Suppressor macrophage (primary cell): ENCODE measurements at places on chromosomes 4 and X.

DNA sequence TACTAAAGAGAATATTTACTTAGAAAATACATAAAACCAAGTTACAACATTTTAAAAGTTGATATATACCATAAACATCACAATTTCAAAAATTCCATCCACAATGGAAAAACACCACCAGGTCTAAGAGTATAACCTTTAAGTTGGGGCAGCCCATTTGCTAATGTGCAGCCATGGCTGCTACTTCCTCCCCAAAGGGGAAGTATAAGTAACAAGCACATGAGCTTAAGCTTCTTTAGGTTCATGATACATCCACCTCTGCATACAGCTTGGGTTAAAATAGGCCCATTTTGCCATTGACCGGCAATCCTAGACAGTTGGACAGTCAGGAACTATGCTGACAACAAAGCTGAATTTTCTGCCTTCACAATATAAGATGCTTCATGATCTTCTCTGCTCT, 16.6 kb upstream of the GASK1B start:
- DNase-seq, result peak; percentile 66

GRCh38 chrX:46456125-46456922, 88.9 kb downstream of the ZNF674 start:
- DNase-seq, result no peak

DNA sequence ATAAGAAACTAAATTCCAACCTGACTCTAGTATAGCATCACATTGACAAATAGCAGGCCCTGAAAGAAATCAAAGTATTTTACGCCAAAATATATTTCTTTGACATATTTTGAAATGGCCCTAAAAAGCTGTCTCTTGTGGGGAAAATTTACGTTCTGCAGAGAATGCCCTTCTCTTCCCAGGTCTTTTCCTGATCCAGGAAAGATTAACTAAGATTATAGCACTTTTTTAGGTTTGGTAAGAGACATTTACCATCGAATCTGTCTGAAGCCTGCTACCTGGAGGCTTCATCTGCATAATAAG, 121.1 kb downstream of the ATXN3L start:
- DNase-seq, result no peak

- no peak for DNase-seq
These were observed 158.0 kb downstream of the ARHGAP24 start for GRCh38 chr4:85632981-85633380.

- peak; percentile 43 for DNase-seq
These were observed 17.3 kb upstream of the SEL1L3 start for GRCh38 chr4:25879991-25880651.

DNA sequence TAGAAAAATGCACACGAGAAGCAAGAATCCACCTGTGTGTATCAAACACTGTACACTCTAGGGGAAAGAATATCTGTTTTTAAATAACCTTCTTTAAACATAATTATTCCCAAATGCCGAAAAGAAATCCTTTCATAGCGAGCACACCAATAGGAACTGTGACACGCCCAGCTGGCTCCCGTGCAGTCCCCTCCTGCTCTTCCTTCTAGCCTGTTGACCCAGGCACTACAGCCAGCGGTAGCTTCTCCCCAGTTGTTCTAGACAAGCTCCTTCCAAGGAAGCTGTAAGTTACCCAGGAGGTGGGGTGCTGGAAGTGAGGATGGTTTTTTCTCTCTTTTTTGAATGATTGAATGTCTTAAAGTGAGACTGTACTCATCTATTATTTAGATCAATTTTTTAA, 19.5 kb upstream of the NOCT start:
- DNase-seq, result no peak

DNA sequence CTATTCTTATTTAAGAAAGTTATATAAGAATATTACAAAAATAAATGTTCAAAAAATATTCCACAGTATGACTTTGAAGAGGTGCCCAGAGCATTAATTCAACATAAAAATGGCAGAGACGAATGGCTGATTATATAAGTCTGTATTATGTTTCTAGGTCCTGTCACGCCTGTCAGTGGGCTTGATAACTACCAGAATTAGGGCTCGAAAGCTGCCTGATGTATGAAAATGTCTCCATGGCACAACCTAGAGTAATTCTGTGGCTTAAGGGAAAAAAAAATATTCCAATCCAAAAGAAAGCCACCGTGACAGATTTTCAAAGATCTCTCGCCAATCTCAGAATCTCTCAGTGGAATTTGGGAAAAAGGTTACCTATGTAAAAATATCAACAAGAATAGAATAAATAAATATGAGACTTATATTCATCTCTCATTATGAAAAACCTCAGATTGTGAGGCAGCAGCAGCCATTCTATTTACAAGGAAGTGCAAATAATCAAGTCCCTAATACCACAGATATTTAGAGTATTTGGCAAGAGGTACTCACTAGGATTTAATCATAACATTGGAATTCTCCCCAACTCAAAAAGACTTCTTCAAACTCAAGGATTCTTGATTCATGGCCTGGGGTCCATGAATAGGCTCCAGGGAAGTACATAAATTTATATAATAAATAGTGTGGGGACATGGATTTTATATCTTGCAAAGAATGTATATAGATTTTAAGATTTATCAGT, 489.1 kb upstream of the INTU start:
- DNase-seq, result no peak

- peak; percentile 53 for DNase-seq
These were observed 3.6 kb upstream of the FHL1 start for GRCh38 chrX:136143711-136144110.

DNA sequence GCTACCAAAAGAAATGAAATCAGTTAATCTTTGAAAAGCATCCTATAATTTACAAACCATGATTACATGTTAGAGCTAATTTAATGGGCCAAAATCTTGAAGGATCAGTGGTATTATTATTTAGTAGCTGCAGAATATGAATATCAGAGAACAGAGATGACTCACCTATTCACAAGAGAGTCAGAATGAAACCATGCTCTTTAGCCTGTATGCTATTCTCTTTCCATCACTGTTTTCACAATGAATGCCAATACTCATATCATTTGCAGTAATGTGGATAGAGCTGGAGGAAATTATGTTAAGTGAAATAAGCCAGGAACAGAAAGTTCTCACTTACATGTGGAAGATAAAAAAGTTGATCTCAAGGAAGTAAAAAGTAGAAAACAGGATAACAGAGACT, 414.1 kb downstream of the CENPC start:
- DNase-seq, result no peak

DNA sequence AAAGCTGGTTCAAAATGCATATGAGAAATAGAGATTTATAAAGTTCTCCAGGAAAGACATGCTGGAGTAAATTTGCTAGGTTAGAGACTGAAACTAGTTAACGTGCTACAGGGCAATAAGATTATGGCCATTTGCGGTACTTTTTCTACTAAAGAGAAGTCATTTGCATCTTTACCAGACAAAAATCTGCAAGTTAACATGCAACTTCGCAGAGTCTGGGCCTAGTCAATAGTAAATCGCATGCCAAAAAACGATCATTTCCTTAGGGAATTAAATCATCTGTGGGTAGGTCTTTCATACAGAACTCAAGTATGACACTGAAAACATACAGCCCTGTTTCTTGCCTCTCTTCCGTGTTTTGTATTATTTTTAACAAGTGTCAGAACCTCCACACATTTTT, 32.8 kb upstream of the REST start:
- DNase-seq, result no peak

DNA sequence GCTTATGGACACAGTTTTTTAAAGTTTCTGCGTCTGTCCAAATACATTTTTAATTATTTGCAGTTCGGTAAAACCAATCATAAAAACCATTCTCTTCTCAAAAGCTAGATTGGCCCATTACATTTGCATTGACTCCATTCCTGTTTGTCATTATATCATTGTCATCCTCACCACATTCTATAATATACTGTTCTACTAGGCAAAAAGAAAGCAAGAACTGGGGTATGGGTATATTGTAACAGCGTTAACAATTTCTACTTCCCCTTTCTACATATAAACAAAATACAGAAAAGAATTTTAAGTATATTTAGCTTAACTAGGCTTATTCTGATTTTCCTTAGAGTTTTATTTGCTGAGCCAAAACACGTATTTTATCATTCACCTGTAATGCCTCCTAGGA, 91.8 kb downstream of the RAP1GDS1 start:
- no peak for DNase-seq

DNA sequence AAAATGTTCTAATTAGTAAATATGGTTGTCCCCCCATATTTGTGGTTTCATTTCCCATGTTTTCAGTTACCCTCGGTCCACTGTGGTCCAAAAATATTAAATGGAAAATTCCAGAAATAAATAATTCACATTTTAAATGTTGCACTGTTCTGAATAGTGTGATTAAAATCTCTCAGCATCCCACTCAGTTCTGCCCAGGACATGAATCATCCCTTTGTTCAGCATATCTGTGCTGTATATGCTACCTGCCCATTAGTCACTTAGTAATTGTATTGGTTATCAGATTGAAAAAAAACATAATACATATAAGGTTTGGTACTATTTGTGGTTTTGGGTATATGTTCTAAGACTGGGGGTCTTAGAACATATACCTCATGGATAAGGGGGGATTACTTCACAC, 55.1 kb upstream of the NXF3 start:
- no peak for DNase-seq

- no peak for DNase-seq
These were observed 21.9 kb downstream of the NSG1 start for GRCh38 chr4:4408576-4409335.

DNA sequence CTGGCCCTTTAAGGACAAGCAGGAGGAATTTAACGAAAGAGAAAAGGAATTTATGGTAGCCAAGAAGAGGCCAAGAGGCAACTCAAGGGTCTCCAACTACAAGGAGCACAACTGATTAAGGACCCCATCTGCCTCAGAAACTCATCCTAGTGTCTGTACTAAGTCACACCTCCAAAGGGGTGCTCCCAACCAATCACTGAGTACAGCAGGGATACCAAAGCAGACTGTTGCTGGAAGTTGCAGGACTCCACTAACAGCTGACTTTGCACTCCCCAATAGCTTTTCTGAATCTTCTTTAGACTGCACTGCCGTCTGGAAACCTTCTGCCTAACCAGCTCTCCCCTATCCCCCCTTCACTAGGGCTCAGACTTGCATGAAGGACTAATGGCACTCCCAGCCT, 50.6 kb downstream of the ATP11C start:
- no peak for DNase-seq

GRCh38 chr4:184263910-184264732, 46.4 kb upstream of the ENPP6 start:
- peak; percentile 97 for DNase-seq

- DNase-seq, result no peak
These were observed 40.8 kb upstream of the FAM47B start for GRCh38 chrX:34901761-34902160.

DNA sequence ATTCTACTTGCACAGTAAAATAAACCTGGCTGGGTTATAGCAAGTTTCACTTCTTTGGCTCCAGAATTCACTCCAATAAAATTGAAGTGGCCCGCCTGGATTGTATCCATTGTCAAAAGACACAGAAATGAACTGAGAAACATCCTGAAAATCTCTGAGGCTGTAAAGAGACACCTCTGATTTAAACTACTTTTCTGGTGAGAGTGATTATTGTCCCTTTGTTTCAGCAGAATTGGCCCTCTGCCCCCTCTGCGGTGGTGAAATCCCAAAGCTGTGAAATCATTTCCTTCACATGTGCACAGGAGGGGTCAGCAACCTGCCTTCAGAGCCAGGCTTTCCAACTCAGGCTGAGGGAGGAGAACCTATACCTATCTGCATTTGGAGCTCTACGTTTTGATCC, 23.0 kb downstream of the GAB3 start:
- no peak for DNase-seq

DNA sequence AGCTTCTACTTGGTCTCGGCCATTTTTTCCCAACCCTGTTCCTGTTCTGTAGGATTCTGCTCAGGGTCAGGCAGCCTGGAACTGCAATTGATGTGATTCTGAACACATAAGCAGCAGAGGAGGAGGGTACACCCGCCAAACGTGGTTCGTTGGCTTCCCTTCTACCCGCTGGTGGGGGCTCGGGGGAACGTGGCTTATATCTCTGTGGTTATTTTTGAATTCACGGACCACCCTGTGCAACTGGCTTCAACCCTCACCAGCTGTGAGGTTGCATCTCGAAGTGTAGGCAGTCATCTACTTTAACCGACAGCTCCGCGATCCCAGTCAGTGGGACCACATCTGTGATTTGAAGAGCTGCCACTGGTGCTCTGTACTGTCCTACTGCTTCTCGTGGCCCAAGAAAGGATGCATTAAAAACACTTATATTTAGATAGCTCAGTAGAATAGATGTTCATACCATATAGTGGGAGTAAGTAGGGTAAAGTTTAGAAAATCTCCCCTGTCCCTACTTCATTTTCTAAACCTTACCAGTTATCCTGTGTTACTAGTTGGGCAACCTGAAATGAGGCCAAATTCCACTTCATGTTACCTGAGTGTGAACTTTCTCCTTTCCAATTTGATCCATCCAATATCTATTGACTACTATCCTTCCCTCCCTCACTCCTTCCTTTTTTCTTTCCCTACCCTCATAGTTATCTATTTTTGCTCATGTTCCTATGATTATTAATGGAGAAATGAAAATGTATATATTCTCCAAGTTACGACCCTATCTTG, 80.4 kb upstream of the BCOR start:
- DNase-seq, result no peak

- DNase-seq, result no peak
These were observed 369.7 kb upstream of the DIAPH2 start for GRCh38 chrX:96314985-96315384.

DNA sequence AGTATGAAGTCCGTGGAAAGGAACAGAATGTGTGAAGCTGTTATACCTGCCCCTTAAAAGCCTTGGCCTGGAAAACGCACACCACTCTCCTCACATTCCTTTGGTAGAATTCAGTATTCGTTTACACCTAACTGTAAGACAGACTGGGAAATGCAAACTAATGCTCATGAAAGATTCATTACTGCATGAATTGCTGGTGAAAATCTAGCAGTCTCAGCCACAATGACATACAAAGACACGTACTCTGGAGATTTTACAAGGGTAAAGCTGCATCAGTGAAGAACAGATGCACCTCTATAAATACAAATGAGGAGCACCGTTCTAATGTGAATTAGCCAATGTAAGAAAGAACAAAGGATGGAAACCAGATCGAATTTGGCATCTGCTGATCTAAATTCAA, 2051.3 kb downstream of the PCDH7 start:
- DNase-seq, result no peak

DNA sequence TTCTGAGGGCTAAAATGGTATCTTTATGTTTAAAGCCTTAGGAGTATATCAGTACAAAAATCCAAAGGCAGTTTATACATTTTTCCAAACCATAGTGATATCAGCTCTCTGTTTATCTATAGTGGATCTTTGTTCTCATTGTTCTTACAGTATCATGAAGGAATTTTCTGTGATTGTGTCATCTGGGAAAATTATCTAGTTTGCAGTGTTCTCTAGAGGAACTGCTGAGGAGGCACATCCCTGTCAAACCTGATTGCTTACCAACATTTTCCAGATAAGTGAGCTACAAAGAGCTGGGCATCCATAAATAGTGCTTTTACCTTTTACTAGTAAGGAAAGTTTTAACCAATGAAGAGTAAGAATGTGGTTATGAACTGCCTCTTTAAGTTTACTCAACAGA, 44.9 kb upstream of the SLC25A31 start:
- no peak for DNase-seq
